ENCODE measurements at places on chromosomes 1 and 21. TPM values are rescaled to one million over a fixed set of nuclear protein-coding genes. Genes with fewer than 3 reads are reported as not detected.

GRCh38 chr1:160205242-160206035 is at the start of gene PEA15:
Gene PEA15 (plus strand): TSS chr1:160205384. CDS start chr1:160211545, 6,161 bp downstream.
- DNase-seq = peak; percentile 73
- peak within 1 kb of the TSS; percentile 91 for H3K27ac ChIP-seq
- peak within 1 kb of the TSS; percentile 81 for H3K4me3 ChIP-seq
- peaks cover 49% of the 10 kb centered on the region for H3K4me1 ChIP-seq

DNA sequence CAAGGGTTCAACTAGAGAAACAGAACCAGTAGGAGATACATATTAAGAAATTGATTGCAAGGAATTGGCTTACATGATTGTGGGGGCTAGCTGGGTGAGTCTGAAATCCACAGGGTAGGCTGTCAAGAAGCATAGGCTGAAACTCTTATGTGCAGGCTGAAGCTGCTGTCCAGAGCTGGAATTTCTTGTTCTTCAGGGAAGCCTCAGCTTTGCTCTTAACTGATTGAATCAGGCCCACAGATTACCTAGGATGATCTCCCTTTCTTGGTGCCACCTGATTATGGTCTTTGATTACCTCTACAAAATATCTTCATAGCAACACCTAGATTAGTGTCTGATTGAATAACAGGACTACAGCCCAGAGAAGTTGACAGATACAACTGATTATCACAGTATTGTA is 22.5 kb upstream of the FRRS1 start:
- H3K27ac ChIP-seq = no peak overlapping the region
- H3K4me3 ChIP-seq = no peak overlapping the region
- DNase-seq = no peak
- H3K36me3 ChIP-seq = no peaks in the 10 kb centered on the region
- H3K27me3 ChIP-seq = no peaks in the 10 kb centered on the region

GRCh38 chr1:198054510-198054909 is 102.3 kb upstream of the NEK7 start:
- H3K4me1 ChIP-seq = no peaks in the 10 kb centered on the region
- no peak overlapping the region for H3K4me3 ChIP-seq
- no peak overlapping the region for H3K27ac ChIP-seq
- no peak for DNase-seq
- H3K27me3 ChIP-seq = peaks cover 7% of the 10 kb centered on the region

DNA sequence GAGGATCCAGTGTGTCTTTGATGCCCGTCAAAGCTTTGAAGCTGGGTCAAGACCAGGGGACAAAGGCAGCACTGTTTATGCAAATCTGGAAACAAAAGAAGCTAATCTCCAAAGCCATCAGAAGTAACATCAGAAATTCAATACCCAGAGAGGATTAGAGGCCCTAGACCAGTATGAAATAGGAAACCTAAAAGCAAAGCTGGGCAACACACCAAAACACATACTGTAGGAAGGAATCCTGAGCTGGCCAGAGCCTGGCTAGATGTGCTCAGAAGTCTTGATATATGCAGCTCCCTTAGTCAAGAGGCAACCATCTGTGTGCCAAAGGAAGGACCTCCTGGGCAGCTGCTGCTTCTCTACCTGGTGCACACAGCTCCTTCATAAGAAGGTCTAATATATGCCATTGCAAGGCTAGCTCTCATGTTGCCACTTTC is 12.3 kb downstream of the COLGALT2 start:
- no peaks in the 10 kb centered on the region for H3K27me3 ChIP-seq
- peaks cover 77% of the 10 kb centered on the region for H3K4me1 ChIP-seq
- H3K27ac ChIP-seq = peak overlapping the region; percentile 71
- H3K36me3 ChIP-seq = no peaks in the 10 kb centered on the region
- no peak overlapping the region for H3K4me3 ChIP-seq

DNA sequence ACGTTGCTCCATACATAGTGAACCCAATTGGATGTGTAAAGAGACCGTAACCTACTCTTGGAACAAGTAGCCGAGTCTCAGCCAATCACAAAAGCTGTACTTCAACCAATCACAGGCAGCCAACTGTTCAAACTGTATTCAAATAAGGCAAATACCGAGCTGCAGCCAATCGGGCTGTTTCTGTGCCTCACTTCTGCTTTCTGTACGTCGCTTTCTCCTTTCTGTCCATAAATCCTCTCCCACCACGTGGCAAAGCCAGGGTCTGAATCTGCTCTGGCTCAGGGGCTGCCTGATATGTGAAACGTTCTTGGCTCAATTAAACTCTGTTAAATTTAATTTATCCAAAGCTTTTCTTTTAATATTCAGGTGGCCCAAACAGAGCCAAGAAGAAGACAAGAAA is 210.3 kb downstream of the URB2 start:
- H3K36me3 ChIP-seq = no peaks in the 10 kb centered on the region
- DNase-seq = no peak
- no peak overlapping the region for H3K4me3 ChIP-seq
- H3K27ac ChIP-seq = no peak overlapping the region
- peaks cover 43% of the 10 kb centered on the region for H3K27me3 ChIP-seq
- H3K4me1 ChIP-seq = no peaks in the 10 kb centered on the region

The C1orf21 gene
- 34.7 TPM for total RNA-seq

The ARHGEF16 gene
- total RNA-seq = 20.3 TPM

The IFI44 gene
- 94.3 TPM for total RNA-seq

Data from mesothelial cell of epicardium (in vitro differentiated cells).